ENCODE measurements at places on chromosomes 3 and 15.

- no peak for DNase-seq
These were observed 113.3 kb downstream of the IL20RB start for GRCh38 chr3:137071104-137071503.

GRCh38 chr3:98812851-98813374 is 49.8 kb downstream of the ST3GAL6 start:
- no peak for DNase-seq

DNA sequence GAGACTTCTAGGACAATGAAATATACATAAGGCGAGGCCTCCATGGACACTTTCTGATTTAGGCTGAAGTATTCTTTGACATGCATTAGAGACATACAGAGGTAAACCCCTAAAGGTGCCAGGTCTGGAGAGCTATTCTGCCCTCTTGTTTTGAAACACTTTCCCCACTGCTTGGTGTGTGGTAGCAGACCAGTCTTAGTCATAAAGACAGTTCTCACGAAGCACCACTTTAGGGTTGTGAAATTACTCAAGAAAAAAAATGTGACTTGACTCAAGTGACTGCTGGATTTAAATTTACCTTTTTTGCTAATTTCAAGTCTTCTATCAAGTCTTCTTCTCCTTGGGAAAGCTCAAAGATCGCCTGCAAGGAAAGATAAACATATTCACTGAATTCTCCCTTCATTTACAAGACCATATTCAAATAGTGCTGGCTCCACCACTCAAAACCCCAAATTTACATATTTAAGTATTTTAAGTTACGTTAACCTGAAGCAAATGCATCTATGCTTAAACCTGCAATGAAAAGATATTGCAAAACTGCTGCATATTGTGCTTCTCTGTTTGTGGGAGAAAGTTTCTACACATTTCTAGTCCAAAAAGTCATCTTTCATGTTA is 48.4 kb downstream of the ARHGEF3 start:
- DNase-seq: no peak

GRCh38 chr15:78007211-78007931 is 70.1 kb downstream of the TBC1D2B start:
- no peak for DNase-seq

DNA sequence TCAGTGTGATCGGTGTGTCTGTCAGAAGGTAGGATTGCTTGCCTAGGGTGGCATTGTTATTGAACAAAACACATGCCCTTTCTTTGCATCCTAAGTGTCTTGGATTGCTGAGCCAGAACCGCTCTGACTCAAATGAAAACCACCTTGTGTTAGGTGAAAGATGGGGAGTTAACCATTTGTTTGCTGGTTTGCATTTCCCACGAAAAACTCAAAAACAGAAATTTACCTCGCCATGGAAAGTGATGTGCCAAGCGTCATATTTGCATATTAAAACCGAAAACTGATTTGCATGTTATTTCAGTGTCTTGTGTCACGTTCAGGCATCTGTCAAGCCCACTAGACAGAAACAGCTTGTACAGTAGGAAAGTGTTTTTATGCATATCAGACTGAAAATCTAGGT is 474.6 kb upstream of the TPRG1 start:
- DNase-seq: no peak

GRCh38 chr3:193902607-193903511 is 233.1 kb upstream of the HES1 start:
- no peak for DNase-seq

DNA sequence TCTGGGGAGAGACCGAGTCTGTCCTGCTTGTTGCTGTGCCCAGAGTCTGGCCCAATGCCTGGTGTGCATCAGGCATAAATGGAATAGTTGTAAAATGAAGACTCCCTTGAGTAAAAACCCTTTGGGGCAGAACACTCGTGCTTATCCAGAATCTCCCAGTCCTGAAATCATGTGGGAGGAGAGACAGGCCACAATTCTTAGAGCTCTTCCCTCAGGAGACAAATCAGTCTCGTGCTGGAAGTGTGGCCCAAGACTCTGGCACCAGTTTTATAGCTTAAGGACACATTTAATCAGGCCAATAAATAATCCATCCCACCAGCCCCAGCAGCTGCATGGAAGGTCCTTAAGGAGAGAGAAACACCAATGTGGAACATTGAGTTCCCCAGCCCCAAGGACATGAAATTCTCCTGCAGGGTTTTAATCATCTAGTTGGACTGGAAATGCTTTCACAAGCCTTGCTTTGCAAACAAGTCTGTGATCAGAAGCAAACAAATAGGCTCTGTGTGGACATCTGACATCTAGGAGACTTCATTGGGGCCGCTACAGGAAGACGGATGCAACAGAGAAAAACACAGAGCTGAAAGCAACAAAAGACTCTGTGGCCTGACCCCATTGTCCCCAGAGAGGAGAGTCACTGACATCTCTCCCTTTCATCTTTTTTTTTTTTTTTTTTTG is 70.4 kb downstream of the LSM3 start:
- no peak for DNase-seq

DNA sequence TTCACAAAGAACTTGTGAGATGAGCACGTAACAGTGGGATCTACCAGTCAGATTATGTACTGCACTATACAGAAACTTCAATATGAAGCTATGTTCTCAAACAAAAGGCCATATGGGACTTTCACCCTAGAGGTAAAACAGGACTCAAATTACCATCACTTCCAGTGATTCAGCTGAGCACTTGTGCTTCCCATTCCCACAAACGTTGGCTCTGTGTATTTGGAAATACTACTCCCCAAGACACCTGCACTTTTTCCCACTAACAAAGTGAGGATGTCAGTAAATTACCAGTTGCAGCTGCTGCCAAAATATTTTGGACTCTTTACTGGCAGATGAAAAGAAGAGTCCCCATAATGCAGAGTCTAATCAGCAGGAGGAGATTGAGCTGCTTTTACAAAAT is 1570.1 kb downstream of the SI start:
- no peak for DNase-seq

DNA sequence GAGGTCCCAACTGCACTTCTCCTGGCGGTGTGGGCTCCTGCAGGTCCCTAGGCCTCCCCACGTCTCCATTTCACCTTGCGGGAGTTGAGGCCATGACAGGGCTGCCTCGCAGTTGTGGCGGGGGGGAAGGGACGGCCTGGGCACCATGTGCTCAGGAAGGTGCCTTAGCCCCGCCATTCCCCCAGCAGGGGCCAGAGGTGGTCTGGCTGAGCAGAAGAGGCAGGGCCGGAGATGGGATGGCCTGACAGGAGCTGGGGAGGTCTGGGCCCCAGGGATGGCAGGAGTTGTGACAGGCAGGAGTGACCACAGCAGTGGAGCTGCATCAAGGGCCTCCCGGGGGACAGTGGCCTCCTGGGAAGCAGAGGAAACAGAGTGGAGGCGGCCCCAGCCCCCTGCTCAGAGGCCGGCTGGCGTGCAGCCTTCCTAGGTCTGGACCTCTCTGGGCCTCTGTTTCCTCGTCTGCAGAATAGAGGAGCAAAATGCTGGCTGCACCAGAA is 18.7 kb upstream of the KLF15 start:
- DNase-seq: no peak

DNA sequence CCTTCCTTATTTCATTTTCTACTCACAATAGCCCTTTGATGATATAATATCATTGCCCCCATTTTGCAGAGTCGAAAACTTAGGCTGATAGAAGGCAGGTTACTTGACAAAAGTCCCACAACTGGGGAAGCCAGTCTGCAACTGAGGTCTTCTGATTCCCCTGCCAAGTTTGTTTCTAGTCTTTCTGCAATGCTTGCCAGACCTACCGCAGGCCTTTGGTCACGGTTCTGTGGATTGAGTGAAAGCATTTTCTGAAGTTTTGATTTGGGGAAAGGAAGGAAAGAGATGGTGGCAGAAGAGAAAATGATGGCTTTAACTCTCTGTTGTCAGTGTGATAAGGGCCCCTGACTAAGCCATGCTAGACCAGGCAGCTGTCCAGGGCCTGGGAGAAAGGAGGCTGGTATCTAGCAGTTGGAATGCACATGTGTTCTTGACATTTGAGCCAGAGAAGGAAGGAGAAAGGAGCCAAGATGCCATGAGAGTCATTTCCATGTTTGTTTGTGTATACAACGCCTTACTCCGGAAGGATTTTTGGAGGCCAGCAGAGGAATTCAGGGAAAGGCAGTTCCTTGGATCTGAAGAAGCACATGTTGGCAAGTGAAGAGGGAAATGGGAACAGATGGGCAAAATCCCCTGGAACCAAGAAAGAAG is 29.9 kb downstream of the FAH start:
- DNase-seq: no peak

- no peak for DNase-seq
These were observed 25.4 kb downstream of the CXCR6 start for GRCh38 chr3:45968706-45969105.
